Activated CD8-positive, alpha-beta memory T cell treated with anti-CD3 and anti-CD28 coated beads for 4 hours (primary cell): ENCODE measurements at places on chromosomes 11 and 22.

DNA sequence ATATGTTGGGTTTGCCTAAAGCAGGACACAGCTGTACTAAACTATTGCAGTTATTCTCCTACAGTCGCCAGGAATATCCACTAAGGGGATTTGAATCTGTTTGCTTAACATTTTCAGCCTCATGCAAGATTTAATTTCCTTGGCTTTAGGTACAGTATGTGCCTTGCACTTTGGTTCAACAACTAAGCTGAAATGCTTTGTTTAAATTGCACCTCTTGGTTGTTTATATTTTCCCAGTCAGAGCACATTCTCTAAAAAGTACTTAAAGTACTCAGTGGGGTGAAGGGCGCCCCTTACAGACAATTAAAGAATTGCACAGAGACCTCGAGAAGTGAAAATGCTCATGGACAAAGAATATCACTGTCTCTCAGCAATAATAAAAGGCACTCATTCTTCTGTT lies 107.8 kb upstream of the MTNR1B start:
- DNase-seq = no peak

- no peak for DNase-seq
Measured at GRCh38 chr11:8612522-8612921, 18.5 kb upstream of the STK33 start.

- no peak for DNase-seq
Measured at GRCh38 chr11:8097062-8097461, 16.1 kb downstream of the TUB start.

DNA sequence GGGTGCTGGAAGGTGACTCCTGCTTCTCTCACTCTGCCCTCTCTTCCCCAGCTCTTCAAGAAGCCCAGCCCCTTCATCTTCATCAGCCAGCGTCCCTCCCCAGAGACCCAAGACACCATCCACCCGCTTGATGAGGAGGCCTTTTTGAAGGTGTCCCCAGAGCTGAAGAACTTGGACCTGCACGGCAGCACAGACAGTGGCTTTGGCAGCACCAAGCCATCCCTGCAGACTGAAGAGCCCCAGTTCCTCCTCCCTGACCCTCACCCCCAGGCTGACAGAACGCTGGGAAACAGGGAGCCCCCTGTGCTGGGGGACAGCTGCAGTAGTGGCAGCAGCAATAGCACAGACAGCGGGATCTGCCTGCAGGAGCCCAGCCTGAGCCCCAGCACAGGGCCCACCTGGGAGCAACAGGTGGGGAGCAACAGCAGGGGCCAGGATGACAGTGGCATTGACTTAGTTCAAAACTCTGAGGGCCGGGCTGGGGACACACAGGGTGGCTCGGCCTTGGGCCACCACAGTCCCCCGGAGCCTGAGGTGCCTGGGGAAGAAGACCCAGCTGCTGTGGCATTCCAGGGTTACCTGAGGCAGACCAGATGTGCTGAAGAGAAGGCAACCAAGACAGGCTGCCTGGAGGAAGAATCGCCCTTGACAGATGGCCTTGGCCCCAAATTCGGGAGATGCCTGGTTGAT lies 12.6 kb downstream of the IL10RA start:
- DNase-seq = no peak

DNA sequence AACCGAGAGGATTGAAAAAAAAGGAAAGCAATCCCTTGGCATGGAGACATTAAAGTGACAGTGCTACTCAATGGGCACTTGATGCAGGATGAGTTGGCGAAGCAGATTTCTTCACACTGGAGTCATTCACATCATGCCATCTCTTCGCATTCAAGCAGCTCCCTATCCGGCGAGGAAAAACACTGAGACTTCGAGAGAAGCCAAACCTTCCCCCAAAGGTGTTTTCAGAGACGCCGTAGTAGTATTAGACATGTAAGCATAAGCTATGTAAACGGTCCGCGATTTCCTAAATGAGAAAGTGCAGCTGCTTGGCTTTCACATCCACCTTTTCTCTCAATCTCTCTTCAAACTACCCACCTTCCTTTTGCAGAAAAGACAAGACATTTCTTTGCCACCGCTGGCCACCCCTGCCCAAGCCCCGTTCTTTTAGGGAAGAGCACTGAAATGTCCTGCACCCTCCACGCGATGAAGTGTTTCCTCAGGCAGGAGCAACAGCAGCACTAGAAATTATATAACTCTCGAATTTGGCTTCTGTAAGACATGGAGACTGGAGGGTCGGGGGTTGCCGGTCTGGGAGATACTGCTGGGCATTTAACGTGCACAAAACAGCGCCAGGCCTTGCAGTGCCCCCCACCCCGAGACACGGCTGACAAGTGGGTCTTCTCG lies at the start of gene DLG2:
Gene DLG2, minus strand, starts transcription at position 13 of the 666 bp plus-strand sequence.
- no peak for DNase-seq

- DNase-seq = no peak
Measured at GRCh38 chr22:20241579-20242392, 26.3 kb downstream of the RTN4R start.

- DNase-seq = no peak
Measured at GRCh38 chr11:70716986-70717775, 318.9 kb downstream of the CTTN start.
